ENCODE measurements at places on chromosomes 2 and 18.
A peak's percentile ranks its signal among the peaks of the same experiment; 100 is the strongest.

DNA sequence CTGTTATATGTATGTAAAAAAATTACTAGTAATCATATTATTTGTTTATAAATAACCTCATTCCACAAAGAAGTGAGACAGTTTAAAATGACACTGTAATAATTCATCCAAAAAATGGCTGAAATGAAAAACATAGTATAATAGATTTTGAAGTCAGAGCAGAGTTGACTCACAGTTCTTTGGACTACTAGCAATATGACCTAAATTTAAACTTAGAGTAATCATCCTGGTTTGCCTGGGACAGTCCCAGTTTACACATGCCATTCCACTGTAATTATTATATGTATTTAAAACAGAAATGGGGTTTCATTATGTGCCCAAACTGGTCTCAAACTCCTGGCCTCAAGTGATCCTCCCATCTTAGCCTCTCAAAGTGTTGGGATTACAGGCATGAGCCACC is 48.3 kb downstream of the CCDC88A start:
- no peak for DNase-seq

GRCh38 chr2:171102802-171103201 is 57.9 kb downstream of the TLK1 start:
- no peak for DNase-seq

DNA sequence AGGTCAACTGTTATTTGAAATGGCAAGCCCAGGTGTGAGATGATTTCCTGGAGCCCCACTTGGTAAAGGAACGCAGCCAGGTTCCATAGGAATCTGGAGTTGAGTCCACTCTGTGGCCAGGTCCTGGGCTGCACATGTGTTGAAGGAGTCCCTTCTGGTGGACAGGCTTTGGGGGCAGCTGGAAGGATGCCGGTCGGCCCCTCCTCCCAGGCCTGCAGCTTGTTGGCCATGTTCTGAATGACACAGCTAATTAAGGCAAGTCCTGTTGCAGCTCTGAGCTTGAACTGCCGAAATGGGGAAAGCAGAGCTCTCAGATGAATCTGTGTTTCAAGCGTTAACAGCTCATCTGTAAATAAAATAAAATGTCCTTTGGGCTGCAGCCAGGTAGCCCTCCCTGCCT is 23.8 kb downstream of the EN1 start:
- DNase-seq = no peak

DNA sequence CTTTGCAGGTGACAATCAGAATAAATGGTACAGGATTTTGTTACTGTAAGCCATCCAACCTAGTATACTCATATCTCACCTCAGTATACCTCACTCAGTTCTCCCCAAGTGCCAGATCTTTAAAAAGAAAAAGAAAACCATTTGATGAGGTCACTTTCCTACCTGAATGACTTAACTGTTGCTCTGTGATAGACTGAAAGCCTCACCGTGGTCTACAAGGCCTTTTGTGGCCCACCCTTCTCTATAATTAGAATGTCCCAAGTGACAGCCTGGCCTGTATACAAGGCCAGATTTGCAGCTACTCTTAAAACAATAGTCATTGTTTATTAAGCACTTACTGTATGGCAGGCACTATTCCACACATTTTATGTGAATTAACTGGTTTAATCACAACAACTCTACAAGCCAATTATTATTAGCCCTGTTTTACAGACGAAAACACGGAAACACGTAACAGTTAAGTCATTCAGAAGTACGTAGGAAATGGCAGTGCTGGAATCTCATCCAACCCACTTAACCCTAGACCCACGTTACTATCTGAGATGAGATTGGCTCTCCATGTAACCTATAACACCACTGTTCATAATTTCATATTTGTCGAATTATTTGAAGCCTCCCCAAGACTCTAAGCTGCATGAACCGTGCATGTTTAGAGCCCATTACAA is 28.3 kb downstream of the PKP4 start:
- DNase-seq = peak; percentile 54

- no peak for DNase-seq
These were observed 32.4 kb downstream of the SLC66A2 start for GRCh38 chr18:79919089-79919488.

GRCh38 chr2:69815717-69816116 is 13.7 kb upstream of the GMCL1 start:
- no peak for DNase-seq

- no peak for DNase-seq
These were observed 31.5 kb downstream of the CXCR4 start for GRCh38 chr2:136086253-136087016.
